T-helper 2 cell treated with Interferon-gamma antibody and Interleukin-4, amounts not matched to agents 5 μg/mL and 100 μg/mL, for 36 hours (primary cell): ENCODE measurements at places on chromosomes 2 and 18.

GRCh38 chr2:50674876-50675275 lies 357.1 kb downstream of the NRXN1 start:
- DNase-seq, result no peak

DNA sequence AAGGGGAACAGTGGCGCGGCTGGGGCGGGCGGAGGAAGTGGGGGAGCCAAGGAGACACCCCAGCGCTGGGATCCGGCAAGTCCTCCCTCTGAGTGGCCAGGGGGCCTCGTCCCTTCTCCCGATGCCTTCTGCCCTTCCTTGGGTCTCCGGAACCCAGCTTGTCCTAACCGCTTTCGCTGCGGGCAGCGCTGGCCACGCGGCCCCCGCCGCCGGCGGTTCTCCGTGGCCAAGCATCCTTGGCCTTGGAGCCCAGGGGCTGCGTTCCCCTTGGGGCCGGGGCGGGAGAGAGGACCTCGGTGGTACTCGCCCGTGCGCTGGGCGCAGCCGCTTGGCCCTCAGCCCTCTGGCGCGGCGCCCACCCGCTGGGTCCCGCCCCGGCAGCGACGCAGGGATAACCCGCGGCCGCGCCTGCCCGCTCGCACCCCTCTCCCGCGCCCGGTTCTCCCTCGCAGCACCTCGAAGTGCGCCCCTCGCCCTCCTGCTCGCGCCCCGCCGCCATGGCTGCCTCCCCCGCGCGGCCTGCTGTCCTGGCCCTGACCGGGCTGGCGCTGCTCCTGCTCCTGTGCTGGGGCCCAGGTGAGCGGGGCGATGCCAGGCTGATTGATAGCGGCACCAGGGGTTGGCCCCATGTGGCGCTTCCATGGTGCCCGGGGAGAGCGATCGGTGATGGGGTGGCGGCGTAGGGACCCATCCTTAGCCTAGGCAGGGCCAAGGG lies 128.7 kb downstream of the UXS1 start:
- DNase-seq, result no peak

DNA sequence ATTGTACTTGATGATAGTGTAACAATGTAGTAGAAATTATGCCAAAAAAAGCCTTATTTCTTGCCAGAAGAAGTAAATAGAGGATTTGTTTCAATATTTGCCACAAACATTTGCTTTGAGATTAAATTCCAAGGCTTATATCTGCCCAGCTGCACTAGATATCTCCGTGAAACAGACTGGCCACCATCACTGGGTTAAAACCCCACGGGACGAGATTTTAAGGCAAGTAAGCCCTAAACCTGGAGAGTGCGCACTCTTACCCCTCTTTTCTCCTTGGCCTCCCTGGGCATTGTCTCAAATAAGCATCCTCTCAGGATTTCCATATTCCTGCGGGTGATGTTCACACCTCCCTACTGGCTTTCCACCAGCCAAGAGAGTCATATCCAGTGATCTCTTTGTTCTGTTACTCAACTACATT lies 334.4 kb downstream of the AGPS start:
- DNase-seq, result no peak

GRCh38 chr2:102235042-102235473 lies 48.2 kb downstream of the IL1RL2 start:
- no peak for DNase-seq

- no peak for DNase-seq
Measured at GRCh38 chr2:216418981-216419380, 6.7 kb downstream of the SMARCAL1 start.

DNA sequence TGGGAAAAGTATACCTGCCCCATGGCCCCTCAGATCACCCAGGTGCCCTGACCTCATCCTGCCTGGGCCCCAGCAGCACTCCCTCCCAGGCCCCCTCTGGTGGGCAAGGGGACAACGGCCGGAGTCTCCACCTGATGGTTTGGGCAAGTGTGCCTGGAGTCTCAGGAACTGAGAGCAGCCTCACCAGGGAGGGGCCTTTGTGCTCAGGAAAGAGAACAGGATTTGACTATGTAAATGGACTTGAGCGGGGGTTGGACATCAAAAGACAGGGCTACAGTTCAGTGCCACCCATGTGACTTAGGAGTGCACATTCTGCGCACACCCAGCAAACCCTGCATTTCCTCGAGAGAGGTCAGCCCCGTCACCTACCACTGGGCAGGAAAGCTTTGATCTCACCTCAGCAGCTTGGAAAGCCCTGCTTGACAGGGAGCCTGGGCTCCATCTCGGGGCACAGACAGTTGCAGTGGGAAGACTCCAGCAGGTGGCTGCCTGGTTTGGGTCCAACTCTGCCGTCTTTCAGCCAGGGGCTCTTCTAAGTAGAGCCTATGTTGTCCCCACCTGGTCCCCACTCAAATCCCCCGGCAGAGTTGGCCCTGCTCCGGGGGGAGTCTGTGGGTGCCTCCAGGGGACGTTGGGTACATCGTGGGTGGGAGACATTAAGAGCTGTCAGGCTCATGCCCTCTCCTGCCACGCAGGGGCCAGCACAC lies 3.3 kb downstream of the INPP5D start:
- no peak for DNase-seq

- no peak for DNase-seq
Measured at GRCh38 chr2:162118166-162119031, 33.6 kb downstream of the GCG start.

DNA sequence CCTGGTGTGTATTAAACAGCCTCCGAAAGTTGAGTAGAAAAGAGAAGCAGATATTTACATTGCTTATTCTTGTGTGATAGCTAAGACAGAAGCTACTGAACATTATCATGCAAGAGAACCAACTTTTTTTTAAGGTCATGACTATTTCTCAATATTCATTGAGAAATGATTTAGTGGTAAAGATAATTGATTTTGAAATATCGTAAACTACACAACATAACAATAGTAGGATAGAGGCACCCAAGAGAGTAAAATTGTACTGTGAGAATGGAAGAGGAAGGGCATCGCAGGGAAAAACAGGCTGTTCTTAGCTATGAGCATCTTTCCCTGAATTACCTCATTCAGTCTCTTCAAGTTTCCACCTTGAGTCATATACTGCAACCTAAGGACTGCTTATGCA lies 25.2 kb downstream of the HRH4 start:
- DNase-seq, result no peak

DNA sequence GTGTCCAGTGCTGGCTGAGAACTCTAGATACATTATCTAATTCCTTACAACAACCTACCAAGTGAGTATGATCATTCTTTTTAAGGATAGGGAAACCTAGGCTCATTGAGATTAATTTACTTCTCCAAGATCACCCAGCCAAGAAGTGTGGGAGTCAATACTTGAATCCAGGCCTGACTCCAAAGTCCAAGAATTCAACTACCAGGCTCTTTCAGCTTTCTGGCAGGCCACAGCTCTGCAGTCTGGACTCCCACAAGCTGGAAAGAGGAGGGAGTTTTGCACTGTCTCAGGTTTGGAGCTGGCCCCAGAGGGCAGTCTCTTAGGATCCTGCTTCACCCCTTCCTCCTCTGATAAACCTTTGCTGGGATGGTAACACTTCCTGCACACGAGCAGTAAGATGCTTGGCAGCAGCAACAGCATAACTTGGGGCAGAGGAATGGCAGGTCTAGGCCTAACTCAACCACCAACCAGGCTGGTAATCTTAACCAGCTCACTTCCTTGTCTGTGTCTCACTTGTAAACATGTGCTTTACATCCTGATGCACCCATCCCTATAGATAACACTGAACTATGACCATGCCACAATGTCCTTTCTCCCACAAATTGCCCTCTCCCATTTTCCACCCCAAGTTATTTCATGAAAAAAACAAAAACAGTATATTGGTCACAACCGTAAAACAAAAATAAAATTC lies 111.1 kb upstream of the ACAA2 start:
- no peak for DNase-seq

- DNase-seq, result no peak
Measured at GRCh38 chr2:181632733-181633401, 24.0 kb downstream of the CERKL start.

DNA sequence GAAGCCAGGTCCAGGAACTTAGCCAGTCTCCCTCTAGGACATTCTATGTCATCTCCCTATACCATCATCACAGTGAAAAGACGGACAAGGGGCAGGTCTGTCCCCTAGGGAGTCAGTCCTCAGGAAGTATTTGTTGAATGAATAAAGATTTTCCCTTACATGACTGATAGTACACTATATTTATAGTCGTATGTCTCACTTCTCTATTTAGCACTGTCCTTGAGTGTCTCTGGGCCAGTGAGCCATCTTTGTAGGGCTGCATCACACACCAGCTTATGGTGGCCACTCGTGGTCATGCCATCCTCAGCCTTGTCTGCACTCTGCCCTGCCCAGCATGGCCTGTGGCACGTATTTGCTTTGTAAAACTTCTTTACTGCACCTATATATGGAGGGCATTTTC lies 25.8 kb downstream of the PTPN18 start:
- DNase-seq, result no peak

GRCh38 chr2:189858291-189858690 lies 74.0 kb downstream of the PMS1 start:
- DNase-seq, result no peak

DNA sequence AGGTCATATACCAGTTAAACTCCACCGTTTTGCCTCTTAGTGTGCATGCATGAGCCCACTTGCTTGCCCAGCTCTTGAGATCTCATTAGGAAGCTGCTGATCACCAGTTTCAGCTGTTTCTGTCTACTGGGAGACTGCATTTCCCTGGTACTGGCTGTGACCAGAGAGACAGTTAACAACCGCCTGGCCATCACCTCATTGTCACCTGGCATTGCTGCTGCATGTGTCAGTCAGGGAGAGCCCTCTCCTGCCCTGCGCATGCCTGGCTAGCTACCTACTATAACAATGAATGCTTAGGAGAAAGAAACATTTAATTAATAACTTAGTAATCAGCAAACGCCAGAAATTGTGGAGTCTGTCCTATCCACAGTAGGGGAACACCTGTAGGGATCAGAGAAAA lies 265.8 kb upstream of the CYRIA start:
- no peak for DNase-seq

DNA sequence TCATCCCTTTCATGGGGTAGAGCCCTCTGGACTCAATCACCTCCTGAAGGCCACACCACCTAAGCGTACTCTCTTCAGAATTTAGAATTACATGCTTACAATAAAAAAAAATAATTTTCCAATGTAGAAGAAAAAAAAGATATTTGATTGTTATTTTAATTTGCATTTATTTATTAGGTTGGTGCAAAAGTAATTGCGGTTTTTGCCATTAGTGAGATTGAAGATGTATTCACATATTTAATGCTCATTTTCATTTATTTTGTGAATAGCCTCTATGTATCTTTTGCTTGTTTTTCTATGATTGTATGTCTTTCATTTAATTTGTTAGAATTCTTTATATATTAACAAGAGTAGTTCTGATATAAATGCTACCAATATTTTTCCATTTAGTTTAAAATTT lies 220.5 kb downstream of the RND3 start:
- no peak for DNase-seq

DNA sequence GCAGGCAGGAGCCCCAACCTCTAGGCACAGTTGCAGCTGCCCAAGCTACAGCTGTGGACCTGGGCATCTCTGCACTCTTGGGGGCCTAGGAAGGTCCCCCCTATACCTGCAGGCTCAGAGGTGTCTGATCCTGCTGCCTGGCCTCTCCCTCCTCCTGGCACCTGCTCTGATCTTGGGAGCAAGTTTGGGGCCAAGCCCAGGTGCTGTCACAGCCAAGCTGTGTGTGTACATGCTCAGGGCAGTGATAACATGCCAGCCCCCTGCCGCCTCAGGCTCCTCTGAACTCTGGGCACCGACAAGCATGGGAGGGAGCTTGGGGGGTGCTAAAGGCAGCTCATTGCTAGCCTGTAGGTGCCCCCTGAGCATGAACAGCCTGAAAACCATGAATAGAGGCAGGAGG lies 829.6 kb upstream of the VRK2 start:
- DNase-seq, result no peak

DNA sequence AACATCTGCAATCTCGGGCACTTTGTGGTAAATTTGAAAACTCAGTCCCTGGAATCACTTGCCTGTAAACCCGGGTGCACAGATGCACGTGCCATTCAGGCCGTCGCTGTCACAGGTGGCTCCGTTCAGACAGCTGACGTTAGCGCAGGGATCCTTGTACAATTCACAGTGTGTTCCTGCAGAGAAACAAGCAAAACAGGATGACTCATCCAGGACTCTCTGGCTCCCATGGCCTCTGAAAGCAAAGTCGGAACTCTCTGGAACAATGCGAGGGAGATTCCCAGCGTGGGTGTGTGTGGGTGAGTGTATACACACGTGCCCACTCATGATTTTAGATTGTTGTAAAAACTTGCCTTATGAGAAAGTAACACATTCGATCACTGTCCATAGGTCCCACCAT lies 136.1 kb upstream of the PID1 start:
- DNase-seq, result no peak

DNA sequence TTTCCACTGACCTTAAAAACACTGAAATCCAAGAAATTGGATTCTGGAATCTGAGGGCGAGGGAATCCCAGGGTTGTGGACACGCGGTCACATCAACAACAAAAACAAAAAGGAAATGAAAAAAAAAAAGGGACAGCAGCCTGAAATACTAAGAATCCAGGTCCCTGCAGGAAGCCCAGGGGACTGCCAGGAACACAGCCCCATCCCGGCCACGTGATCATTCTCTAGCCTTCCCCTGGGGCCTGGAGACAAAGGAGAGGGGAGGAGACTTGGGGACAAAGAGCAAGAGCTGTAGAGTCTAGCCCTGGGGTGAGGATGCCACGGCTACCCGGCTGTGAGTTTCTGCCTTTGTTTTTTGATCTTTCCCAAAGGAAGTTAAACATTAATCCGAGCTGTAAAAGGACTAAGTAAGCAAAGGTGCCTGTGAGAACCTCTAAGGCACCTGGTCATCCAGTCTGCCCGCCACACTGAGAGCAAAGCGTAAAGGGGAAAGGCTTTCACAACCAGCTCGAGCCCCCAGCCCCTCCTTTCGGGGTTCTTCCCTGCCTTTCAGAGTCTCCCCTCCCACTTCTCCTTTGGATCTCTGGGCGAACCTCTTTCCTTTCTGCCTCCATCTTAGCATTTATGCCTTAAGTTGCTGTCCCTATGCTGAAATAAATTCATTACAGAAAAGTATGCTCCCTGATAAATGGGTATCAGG lies 57.9 kb upstream of the MSH2 start:
- no peak for DNase-seq

DNA sequence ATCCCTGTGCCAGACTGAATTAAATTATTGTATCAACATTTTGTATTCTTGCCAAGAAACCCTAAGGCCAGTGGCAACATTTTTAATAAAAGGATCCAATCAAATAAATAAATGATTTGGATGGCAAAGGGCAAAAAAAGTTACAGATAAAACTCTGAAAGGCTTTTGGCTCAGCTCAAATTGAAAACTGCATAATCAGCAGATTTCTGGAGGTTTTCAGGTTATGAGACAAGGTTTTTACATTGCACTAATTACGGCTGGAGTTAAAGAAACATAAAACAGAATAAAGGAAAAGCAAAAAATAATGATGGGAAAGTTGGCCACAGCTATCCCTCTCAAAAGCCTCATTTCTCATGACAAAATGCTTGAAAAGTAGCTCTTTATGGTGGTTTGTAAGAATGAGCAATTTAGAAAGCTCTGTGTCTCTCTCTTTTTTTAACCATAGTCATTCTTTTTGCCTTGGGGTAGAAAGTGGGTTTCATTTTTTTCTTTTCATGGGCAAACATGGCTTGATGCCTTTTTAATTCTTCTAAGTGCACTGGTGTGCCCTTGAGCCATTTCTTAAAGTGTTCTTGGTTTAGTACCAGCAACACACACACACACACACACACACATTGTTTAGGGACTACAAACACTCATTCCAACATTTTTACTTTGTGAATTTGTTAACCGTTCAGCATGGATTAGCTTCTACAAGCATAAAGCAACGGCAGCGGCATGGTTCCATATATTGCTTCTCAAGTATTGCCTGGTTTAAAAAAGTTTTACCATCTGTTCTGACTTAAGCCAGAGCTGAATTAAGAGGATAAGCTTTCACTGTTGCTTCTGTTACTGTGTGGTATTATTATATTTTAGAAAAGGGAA lies 747.1 kb upstream of the FSHR start:
- no peak for DNase-seq
